NCI-H748 treated with DMSO at 0.1 percent for 48 hours (cell line): ENCODE measurements at places on chromosomes 1 and 21.
A peak's percentile ranks its signal among the peaks of the same experiment; 100 is the strongest.

- no peak for DNase-seq
Measured at GRCh38 chr1:151311589-151312331, 15.5 kb downstream of the PI4KB start.

- peak; percentile 21 for DNase-seq
Measured at GRCh38 chr1:22413799-22414198, 37.9 kb upstream of the ZBTB40 start.

DNA sequence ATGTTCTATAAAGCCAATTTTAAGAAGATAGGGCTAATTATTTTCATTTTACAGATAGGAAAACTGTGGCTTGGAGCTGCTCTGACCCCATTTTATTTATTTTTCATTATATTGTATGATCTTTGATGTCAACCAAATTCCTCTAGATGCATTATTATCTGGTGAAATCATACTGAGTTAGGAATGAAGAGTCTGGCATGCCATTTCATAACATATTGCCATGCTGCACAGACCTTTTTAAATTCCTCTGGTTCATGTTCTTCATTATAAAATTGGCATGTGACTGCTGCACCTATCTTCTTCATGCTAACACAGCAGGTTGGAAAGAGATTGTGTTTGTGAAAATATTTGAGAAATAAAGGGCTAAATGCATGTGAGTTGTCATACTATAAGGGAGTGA is 12.7 kb downstream of the PRRX1 start:
- DNase-seq = no peak

DNA sequence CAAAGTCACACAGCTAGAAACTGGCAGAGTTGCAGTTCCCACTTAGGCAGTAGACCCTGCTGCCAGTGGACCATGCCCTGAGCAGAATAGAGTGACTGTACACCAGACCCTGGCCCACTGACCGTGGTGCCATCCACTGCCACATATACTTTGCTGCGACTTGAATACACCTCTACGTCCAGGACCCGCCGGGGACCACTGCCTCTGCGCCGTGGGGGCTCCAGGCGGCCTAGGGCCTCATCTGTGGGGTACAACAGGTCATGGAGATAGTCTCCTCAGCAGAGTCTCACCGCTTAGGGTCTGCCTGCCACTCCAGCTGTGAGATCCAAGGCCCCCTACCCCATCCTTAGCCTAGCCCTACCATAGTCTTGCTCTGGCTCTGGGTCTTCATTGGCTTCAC is 1.6 kb downstream of the POMGNT1 start:
- no peak for DNase-seq

DNA sequence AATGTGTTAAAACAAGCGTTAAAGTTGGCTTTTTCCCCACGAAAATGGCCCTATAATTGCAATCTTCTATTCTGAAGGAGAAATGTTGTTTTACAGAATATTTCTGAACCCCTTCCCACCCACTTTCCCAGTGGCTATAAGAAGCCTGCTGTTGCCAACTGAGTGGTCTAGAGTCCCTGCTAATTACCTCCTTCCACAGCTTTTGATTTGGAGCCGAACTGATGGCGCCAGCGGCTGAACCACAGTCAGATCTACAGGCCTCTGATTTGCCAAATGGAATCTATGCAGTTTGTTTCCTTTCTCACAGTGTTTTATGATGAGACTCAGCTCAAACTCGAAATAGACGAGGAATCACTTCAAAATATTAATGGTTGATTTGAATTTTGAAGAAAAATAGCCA is 76.0 kb upstream of the C1orf105 start:
- no peak for DNase-seq

DNA sequence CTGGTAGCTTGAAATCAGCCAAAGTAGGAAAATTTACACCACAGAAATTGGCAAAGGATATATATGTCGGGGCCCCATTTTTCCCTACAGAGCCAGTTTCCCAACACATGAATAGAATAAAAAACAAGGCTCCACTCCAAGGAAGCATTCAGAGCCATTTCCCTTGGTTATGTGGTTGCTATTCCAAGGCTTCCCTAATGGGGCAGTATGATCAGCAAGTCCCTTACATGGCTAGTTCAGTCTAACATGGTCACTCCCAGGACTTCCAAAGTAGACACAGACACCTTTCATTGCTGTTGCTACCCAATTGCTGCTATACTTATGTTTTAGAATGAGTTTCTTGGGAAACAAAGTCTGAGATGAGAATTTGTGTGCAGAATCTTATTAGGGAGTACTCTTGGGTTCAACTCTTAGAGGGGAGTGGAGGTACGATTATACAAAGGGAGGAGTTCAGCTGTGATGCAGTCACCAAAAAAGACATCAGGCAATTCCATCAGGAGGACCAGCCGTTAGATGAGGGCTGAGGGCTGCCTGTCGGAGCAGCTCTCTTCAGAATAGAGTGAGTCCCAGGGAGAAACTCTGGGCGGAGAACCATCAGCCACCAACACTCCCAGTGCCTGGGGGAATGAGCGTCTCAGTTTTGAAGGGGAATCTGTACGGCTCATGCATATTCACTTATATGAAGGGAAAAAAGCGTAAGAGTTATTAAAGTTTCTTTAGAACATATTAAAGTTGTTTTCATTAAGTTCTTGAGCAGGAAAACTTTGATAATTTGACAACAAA is 92.9 kb downstream of the C21orf91 start:
- no peak for DNase-seq

- DNase-seq = no peak
Measured at GRCh38 chr1:115073298-115074087, 15.8 kb downstream of the TSPAN2 start.
